NCI-H226 (cell line): ENCODE measurements at places on chromosomes 12 and 14.

GRCh38 chr14:23931721-23932289 is 21.8 kb upstream of the DHRS4 start:
- no peak for DNase-seq

DNA sequence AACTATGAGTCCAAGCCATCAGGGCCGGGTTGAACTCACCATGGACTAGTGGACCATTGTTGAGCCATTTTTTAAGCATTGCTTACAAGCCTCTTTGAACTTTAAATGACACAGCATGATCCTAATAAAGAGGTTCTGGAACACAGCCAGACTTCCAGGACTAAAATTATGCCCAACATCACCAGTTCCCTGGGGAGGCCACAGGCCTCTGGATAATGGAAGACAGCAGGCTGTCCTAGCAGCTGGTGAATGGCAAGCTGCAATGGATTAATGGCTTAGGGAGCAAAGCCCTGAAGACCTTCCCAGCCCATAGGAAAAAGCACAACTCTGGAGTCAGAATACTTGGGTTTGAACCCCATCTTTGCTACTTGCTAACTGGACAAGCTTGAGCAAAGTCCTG is 71.3 kb downstream of the FLRT2 start:
- DNase-seq: no peak

DNA sequence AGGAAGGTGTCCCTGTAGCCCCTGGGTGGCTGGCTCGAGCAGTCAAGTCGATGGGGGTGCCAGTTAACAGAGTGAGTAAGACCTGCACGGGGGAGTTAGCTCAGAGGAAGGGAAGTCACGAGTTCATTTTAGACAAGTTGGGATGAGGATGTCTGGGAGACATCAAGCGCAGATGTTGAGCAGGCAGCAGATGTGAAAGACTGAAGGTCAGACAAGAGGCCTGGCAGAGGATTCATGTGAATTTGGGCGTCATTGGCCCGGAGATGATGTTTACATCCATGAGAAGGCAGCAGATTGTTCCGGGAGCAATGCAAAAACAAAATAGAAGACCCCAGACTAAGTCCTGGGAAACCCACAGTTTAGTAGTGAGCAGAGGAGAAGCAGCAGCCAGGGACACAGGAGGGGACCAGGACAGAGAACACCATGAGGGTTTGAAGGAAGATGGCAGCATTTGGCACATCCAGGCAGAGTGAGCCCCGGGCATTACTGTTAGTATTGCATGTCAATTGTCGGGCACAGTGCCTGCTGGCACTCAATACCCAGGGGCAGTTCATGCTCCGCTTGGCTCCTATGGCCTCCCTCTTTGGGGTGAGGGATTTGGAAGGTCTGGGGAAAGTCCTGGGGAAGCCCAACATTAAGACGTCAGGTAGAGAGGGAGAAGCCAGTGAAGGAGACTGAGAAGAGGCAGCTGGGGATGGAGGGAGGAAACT is 15.1 kb downstream of the LTBP2 start:
- DNase-seq: no peak

GRCh38 chr14:100215330-100215885 is 23.5 kb upstream of the YY1 start:
- DNase-seq: no peak

- DNase-seq: no peak
Measured at GRCh38 chr14:22478670-22479069, 110.4 kb downstream of the DAD1 start.

DNA sequence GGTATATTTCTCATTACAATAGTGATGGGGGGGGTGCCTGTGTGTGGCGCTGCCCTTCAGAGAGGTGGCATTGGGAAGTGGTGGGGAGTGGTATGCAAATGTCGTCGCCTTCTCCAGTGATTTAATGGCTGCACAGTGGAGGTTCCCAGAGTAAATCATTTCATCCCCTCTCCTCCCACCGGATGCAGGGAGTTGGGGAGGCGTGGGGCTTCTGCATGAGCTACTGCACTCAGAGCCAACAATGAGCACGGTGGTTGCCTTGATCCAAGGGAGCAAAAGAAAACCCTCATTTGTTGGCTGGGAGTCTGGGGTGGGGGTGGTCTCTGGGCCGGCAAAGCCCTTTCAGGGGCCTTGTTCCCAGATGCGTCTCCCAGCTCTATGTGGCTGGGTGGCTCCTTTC is 124.3 kb downstream of the AACS start:
- no peak for DNase-seq

- no peak for DNase-seq
Measured at GRCh38 chr12:125093681-125094330, 28.6 kb downstream of the AACS start.

- no peak for DNase-seq
Measured at GRCh38 chr12:9389796-9390195, 181.6 kb upstream of the PZP start.
